Stimulated activated CD8-positive, alpha-beta memory T cell treated with anti-CD3 and anti-CD28 coated beads, Interleukin-7, amount 100 ng/mL, for 1 hour (primary cell): ENCODE measurements at places on chromosomes 13 and 19.

GRCh38 chr13:94660695-94661326 is 51.5 kb downstream of the SOX21 start:
- no peak for DNase-seq

GRCh38 chr13:112973577-112973951 is 4.5 kb downstream of the MCF2L start:
- no peak for DNase-seq

- no peak for DNase-seq
These were observed 113.0 kb upstream of the SLC10A2 start for GRCh38 chr13:103178986-103179943.

DNA sequence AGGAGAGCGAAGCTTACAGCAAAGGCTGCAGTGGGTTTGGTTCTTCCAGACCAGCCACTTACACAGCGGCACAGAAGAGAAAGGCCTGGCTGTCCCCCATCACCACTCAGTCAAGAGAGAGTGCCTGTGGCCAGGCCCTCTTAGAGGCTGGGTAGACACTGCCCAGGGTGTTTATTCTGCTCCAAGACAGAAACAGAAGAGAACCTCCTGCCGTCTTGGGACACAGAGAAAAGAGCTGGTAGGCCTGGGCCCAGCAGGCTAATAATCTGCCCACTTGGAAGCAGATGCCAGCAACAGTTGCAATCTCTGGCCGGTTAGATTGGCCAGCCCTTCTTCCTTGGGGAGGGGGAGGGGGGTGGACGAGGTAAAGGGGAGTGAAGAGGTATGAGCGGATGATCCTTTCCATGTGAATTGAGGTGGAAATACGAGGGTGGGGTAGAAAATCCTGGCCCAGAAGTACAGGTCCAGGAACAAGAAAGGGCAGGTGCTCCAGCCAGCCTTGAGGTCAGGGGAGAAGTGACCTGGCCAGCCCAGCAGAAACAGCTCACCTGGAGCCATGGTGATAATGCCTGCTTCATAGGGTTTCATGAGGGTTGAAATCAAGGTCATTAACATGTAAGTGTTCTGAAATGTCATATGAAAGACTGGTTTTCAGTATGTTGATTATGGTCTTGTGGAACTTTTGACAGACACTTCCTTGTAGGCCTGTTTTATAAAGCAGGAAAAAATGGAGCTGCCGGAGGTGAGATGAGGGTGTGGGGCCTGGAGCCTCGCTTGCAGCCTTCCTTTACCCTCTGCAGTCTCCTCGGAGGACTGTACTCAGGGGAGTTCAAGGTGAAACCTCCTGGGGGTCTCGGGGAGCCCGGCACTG is 116.9 kb downstream of the SIPA1L3 start:
- no peak for DNase-seq

DNA sequence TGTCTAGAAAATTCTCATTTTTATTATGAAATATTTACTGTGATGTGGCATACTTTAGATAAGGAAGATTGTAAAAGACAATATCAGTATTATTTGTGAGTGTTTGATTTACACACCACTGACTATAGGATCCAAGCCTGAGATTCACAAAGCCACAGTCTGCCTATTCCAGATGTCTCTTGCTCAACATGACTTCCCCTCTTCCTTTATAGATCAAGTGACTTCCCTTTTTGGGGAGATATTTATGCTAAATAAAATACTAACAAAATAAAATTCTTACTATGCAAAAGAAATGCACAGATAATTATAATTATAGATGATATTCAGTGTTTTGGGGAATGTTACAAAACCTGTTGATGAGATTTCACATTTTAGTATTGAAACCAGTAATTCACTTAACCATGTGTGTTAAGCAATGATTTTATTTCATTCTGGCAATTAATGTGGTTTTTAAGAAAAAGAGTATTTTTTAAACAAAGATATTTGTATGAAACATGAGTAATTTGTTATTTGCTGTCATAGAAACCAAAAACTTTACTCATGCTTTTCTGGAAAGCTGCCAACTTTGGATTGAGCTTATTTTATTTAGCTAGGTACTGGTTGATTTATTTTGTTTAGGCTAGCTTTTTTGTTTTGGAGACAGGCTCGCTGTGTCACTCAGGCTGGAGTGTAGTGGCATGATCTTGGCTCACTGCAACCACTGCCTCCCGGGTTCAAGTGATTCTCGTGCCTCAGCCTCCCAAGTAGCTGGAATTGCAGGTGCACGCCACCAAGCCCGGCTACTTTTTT is 13.7 kb upstream of the GPR183 start:
- no peak for DNase-seq

DNA sequence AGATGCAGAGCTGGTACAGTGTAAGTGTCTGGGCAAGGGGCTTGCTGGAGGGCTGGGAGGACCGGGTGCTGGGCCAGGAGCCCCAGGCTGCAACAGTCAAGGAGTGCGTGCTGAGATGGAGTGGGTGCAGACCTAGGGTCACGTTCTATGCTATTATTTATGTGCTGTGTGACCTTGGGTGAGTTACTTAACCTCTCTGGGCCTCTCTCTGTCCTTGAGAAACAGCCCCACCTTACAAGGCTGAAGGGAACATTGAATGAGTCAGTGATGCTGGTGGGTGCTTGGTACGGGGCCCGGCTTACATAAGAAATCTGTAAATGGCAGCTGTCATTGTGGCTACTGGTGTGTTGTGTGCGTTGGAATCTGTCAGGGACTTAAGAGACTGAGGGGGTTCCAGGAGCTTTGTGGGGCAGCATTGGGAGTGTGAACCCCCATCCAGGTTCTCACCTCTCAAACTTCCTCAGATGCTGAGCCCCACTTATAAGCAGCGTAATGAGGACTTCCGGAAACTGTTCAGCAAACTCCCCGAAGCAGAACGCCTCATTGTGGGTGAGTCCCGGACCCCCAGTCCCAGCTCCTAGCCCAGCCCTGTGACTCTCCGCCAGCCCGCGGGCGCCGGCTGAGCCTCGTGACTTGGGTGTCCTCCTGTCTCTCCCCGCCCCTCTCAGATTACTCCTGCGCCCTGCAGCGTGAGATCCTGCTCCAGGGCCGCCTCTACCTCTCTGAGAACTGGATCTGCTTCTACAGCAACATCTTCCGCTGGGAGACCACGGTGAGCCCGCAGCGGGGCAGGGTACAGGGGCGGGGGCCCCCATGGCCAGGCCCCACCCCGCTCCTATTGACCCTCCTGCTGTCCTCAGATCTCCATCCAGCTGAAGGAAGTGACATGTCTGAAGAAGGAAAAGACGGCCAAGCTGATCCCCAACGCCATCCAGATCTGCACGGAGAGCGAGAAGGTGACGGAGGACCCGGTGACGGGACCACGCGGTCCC is 9.6 kb downstream of the GRAMD1A start:
- no peak for DNase-seq

DNA sequence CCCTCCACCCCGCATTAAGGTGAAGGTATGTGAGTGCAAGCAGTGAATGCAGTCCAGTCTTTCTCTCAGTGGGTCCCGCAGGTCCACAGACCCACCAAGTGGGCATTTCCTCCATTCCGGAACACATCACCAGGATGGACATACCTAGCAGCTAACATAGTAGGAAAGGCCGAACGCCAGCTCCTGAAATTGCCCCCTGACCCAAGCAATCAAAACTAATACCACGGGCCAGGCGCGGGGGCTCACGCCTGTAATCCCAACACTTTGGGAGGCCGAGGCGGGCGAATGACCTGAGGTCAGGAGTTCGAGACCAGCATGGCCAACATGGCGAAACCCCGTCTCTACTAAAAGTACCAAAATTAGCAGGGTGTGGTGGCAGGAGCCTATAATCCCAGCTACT is 71.7 kb upstream of the VSTM2B start:
- no peak for DNase-seq

DNA sequence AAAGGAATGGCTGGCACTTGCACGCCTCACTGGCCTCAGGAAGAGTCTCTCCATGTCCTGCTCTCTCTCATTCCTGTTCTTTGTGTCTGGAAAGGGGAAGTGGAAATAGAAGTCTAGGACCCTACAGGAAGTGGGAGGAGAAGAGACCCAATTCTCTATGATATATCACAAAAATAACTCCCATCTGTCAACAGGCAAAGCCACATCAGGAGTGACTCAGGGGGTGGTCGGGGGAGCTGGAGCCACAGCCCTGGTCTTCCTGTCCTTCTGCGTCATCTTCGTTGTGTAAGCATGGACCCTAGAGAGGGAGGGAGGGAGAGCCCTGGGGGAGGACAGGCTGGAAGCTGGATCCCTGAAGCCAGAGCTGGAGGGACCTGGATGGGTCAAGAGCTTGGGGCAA is 3.0 kb downstream of the SIGLEC9 start:
- DNase-seq = no peak

- peak; percentile 32 for DNase-seq
These were observed at the start of gene CCDC122 for GRCh38 chr13:43878892-43879754. Gene CCDC122, minus strand, starts transcription at chr13:43879740. Its CDS starts 10,364 bp downstream, at chr13:43869376.

GRCh38 chr19:279231-279630 is 12.0 kb downstream of the PLPP2 start:
- DNase-seq = no peak

DNA sequence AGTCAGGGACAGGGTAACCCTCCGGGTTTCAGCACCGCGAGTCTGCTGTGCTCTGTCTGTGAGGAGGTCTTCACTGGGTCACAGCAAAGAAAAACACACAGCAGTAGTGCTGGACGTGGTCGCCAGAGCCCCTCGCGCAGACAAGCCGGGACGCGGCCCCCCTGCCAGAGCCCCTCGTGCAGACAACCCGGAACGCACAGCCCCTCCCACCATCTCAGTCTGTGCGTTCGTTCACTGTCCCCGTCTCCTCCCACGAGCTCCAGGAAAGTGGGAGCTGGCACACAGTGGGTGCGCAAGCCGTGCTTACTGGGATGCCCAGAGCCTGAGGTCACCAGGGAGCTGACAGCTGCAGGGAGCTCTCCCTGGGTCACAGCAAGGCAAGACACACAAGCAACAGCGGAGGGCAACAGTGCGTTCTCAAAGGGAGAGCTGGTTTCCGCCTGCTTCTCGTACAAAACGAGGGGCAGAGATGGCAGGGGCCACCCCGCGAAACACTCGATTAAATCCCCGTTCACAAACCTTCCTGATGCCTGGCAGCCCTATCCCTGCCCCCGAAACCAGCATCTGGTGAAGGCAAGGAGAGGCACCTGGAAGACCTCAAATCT is 3.2 kb upstream of the PLPP2 start:
- DNase-seq = no peak

- no peak for DNase-seq
These were observed 21.9 kb upstream of the TTYH1 start for GRCh38 chr19:54393381-54393780.

DNA sequence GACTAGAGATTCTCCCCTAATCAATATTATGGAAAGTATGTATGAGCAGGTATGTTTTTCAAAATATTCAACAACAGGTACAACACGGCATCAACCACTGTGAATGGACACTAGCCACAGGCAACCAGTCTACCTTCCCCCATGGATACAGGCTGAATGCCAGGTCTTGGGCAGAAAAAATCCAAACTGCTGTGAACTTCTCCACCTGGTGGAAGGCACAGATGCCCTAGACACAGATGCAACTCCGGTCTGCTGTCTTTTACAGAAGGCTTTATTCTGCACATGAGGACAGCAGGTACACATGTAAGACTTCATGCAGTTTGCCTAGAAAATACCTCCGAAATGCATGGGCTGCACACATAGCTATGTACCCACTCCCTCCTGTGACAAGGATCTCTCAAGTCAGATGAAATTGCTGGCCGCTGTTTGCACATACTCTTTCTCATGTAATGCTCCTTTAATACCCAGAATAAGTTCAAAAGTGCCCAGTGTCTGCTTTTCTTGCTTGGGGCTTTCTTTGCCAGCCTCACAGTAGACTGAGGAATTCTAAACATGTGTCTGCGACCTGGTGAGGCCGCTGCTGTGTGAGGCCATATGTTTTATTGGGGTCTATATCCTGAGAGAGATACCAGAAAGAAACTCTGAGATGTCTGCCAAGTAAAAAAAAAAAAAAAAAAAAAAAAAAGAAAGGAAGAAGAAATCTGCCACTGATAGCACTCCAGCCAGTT is 325.9 kb downstream of the FOXO1 start:
- no peak for DNase-seq

- DNase-seq = no peak
These were observed 82.9 kb upstream of the VSTM2B start for GRCh38 chr19:29442910-29443309.

DNA sequence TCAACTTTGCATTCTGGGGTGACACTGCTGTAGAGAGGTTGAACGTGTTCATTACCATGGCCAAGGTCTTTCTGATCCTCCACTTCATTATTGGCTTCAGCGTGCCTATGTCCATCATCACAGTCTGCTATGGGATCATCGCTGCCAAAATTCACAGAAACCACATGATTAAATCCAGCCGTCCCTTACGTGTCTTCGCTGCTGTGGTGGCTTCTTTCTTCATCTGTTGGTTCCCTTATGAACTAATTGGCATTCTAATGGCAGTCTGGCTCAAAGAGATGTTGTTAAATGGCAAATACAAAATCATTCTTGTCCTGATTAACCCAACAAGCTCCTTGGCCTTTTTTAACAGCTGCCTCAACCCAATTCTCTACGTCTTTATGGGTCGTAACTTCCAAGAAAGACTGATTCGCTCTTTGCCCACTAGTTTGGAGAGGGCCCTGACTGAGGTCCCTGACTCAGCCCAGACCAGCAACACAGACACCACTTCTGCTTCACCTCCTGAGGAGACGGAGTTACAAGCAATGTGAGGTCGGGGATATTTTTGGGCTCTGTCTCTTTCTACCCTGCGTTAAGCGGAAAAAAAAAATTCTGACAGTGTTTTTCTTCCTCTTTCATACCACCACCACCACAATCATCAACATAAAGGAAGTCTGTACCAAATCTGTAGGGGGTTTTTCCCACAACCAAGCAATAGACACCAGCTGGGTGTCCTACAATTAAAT is 29.5 kb downstream of the FPR3 start:
- no peak for DNase-seq

GRCh38 chr13:99587893-99588606 is 86.8 kb downstream of the TM9SF2 start:
- no peak for DNase-seq
